Lung microvascular endothelial cell (primary cell): ENCODE measurements at places on chromosomes 4 and X. TPM values are rescaled to one million over a fixed set of nuclear protein-coding genes. Genes with fewer than 3 reads are reported as not detected.

Gene PPP1R2C
- not detected in 2 replicates for total RNA-seq

Gene MAGEA4
- not detected in 2 replicates for total RNA-seq

Gene MAP3K15
- total RNA-seq: under 0.01 TPM in 2 replicates

Gene HPSE
- total RNA-seq: 4.4 and 7.3 TPM in 2 replicates

Gene EDA2R
- total RNA-seq: 0.60 and 1.5 TPM in 2 replicates

Gene FHL1
- total RNA-seq: 82.2 and 122 TPM in 2 replicates

Gene KDR
- total RNA-seq: 177 and 192 TPM in 2 replicates

Gene RASL11B
- total RNA-seq: under 0.01 TPM in 1 of 2 replicates, not detected in the other

Gene NLGN4X
- total RNA-seq: 0.22 and 0.40 TPM in 2 replicates

Gene LANCL3
- under 0.01 and 0.22 TPM in 2 replicates for total RNA-seq

Gene TRPC5OS
- total RNA-seq: not detected in 2 replicates

Gene GRPR
- total RNA-seq: under 0.01 TPM in 2 replicates

Gene PDCL2
- not detected in 2 replicates for total RNA-seq

Gene PRKG2
- not detected in 2 replicates for total RNA-seq

Gene KCND1
- 0.20 and 0.22 TPM in 2 replicates for total RNA-seq

Gene CLIC2
- total RNA-seq: 8.9 and 11.7 TPM in 2 replicates

Gene RTL5
- total RNA-seq: 0.22 and 0.60 TPM in 2 replicates

Gene RAI2
- 1.1 and 3.4 TPM in 2 replicates for total RNA-seq

Gene USP17L25
- not detected in 2 replicates for total RNA-seq

Gene MAGEA11
- under 0.01 TPM in 1 of 2 replicates, not detected in the other for total RNA-seq

Gene USP26
- total RNA-seq: not detected in 2 replicates

Gene CFAP99
- total RNA-seq: not detected in 2 replicates

Gene STPG2
- total RNA-seq: under 0.01 TPM in 1 of 2 replicates, not detected in the other

Gene USP17L13
- not detected in 2 replicates for total RNA-seq

Gene GAGE12H
- not detected in 2 replicates for total RNA-seq

Gene TMA16
- 14.9 and 18.3 TPM in 2 replicates for total RNA-seq

Gene UGT8
- not detected in 2 replicates for total RNA-seq

Gene AMOT
- total RNA-seq: 2.2 and 7.1 TPM in 2 replicates

Gene CITED1
- under 0.01 TPM in 1 of 2 replicates, not detected in the other for total RNA-seq

Gene BTK
- total RNA-seq: not detected in 2 replicates

Gene TEX13D
- total RNA-seq: not detected in 2 replicates

Gene GPRASP2
- 9.8 and 10.9 TPM in 2 replicates for total RNA-seq

Gene BMPR1B
- 0.20 and 0.22 TPM in 2 replicates for total RNA-seq

Gene MAGEB4
- not detected in 2 replicates for total RNA-seq

Gene NEIL3
- 1.2 and 2.4 TPM in 2 replicates for total RNA-seq

Gene CNGA1
- not detected in 2 replicates for total RNA-seq

Gene VEGFD
- total RNA-seq: 0.20 and 0.22 TPM in 2 replicates

Gene SPANXA2
- not detected in 2 replicates for total RNA-seq

Gene ATOH1
- not detected in 2 replicates for total RNA-seq

Gene FAM9C
- total RNA-seq: under 0.01 TPM in 1 of 2 replicates, not detected in the other

Gene TMEM271
- total RNA-seq: not detected in 2 replicates

Gene CYTL1
- total RNA-seq: 4.6 and 17.0 TPM in 2 replicates

Gene PTPN13
- total RNA-seq: 0.20 and 0.22 TPM in 2 replicates

Gene GAB1
- 10.2 and 24.4 TPM in 2 replicates for total RNA-seq

Gene SOWAHB
- total RNA-seq: not detected in 2 replicates

Gene TMSB15B
- total RNA-seq: 3.1 and 3.6 TPM in 2 replicates

Gene RGS12
- total RNA-seq: 29.0 and 33.7 TPM in 2 replicates

Gene ADGRG2
- not detected in 2 replicates for total RNA-seq

Gene ANOS1
- total RNA-seq: 0.22 and 0.60 TPM in 2 replicates

Gene EDNRA
- total RNA-seq: under 0.01 and 0.22 TPM in 2 replicates

Gene C4orf51
- total RNA-seq: not detected in 2 replicates

Gene MAOA
- total RNA-seq: 114 and 125 TPM in 2 replicates

Gene FAM184B
- total RNA-seq: not detected in 2 replicates

Gene ZNF630
- 0.87 and 0.99 TPM in 2 replicates for total RNA-seq

Gene CT55
- total RNA-seq: not detected in 2 replicates

Gene SPANXC
- total RNA-seq: not detected in 2 replicates

Gene SHISA3
- total RNA-seq: 0.44 and 0.60 TPM in 2 replicates
